Nephron progenitor cell (in vitro differentiated cells): ENCODE measurements at places on chromosomes 7 and 10.

GRCh38 chr7:119982884-119983283 lies 290.1 kb upstream of the KCND2 start:
- no peak overlapping the region for H3K27ac ChIP-seq
- no peak for DNase-seq
- peaks cover 7% of the 10 kb centered on the region for H3K27me3 ChIP-seq
- H3K36me3 ChIP-seq: no peaks in the 10 kb centered on the region
- H3K4me3 ChIP-seq: no peak overlapping the region

GRCh38 chr10:119101366-119102098 lies 2.4 kb upstream of the DENND10 start:
- peaks cover 11% of the 10 kb centered on the region for H3K27me3 ChIP-seq
- no peaks in the 10 kb centered on the region for H3K36me3 ChIP-seq
- no peak overlapping the region for H3K27ac ChIP-seq
- H3K4me1 ChIP-seq: peaks cover 32% of the 10 kb centered on the region
- H3K4me3 ChIP-seq: no peak overlapping the region

DNA sequence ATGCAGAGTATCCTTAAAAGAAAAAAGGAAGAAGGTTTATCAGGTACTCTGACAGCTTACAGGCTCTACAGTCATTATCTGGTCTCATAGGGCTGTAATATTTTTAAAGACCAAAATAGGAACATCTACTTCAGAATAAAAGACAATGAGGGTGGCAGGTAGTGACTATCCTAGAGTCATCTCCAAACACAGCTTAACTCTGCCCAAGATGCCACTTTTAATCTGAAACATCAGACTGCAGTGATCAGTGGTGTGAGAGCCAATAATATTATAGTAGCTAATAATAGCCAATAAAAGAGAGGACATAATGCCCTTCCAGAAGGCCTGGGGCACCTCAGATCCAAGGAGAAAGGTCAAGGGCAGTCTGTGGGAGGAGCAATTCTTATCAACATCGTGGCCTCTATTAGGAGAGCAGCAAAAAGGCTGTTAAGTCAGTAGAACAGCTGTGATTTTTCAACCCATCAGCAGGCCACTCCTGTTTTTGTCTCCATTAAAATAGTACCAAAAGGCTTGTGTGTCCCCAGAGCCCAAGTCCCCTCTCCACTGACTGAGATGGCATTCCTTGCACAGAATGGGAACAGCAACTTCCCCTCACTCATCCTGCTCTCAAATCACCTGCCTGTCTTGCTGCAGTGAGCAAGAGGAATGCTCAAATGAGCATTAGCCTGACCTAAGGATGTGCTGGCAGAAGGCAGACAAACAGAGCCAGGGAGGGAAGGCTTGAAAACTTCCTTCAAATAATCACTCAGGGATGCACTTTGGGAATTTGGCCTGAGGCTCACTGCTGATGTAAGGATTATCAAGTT lies 20.7 kb upstream of the SPOCK2 start:
- peak overlapping the region; percentile 53 for H3K27ac ChIP-seq
- H3K36me3 ChIP-seq: peaks cover 19% of the 10 kb centered on the region
- H3K4me3 ChIP-seq: no peak overlapping the region
- peaks cover 20% of the 10 kb centered on the region for H3K4me1 ChIP-seq
- no peaks in the 10 kb centered on the region for H3K27me3 ChIP-seq
- peak; percentile 19 for DNase-seq

- peaks cover 28% of the 10 kb centered on the region for H3K4me1 ChIP-seq
- H3K4me3 ChIP-seq: peak overlapping the region; percentile 66
- DNase-seq: peak; percentile 39
- H3K36me3 ChIP-seq: peaks cover 12% of the 10 kb centered on the region
Observed at GRCh38 chr10:97726636-97727178, 10.2 kb upstream of the ZFYVE27 start.

DNA sequence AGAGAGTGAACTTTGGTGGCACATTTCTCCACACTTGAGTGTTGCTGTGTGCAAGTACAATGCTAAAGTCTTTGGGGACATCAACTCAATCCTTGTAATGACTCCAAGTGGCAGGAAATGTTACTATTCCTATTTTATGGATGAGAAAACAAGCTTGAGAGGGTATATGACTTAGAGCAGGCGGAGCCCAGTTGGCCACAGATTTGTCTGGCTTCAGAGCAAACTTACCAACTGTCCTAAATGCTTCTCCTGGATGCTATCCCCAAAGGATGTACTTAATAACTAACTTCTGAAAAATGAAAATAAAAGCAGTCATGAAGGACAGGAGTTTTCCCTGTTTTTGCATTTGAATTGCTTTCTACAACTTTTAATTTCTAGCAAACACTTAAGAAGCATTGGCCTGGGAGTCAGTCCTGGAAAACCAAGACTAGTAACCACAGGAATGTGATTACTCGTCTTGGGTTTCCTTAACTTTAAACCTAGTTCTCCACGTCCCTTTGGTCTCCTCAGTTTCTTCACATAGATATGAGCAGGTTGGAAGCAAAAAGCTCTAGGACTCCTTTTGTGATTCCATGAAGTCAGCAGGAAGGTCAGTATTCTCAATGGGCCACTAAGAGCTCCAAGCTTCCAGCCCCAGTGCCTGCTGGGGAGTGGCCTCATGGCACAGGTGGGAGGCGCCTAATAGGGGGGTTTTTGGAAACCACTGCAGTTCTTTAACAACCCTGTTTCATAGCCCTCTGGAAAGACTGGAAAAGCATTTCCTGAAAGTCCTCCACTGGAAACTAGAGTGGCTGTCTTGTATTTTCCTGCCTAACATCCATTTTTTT lies 140.8 kb downstream of the GLCCI1 start:
- no peak overlapping the region for H3K27ac ChIP-seq
- H3K27me3 ChIP-seq: peaks cover 6% of the 10 kb centered on the region
- no peak for DNase-seq
- no peak overlapping the region for H3K4me3 ChIP-seq

GRCh38 chr7:157707983-157708918 lies 371.4 kb downstream of the DNAJB6 start:
- no peak overlapping the region for H3K27ac ChIP-seq
- H3K4me1 ChIP-seq: peaks cover 4% of the 10 kb centered on the region
- H3K4me3 ChIP-seq: no peak overlapping the region
- no peak for DNase-seq
- H3K27me3 ChIP-seq: peaks cover 55% of the 10 kb centered on the region
- H3K36me3 ChIP-seq: no peaks in the 10 kb centered on the region

GRCh38 chr7:42926204-42926603 lies 5.8 kb downstream of the PSMA2 start:
- DNase-seq: no peak
- no peaks in the 10 kb centered on the region for H3K27me3 ChIP-seq

DNA sequence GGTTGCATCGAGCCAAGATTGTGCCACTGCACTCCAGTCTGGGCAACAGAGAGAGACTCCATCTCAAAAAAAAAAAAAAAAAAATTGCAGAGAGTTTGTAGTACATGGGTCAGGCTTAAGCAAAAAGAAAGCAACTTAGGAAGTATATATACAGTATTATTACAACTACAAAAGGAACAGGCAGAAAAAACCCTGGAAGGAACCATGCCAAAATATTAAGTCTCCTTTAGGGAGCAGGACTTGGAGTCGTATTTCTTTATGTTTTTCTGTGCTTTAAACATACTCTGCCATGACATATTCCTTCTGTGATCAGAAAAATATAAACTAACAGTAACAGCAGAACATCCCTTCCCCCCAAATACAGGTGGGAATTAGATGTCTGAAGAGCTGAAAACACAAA lies 144.4 kb downstream of the CUX1 start:
- H3K4me1 ChIP-seq: peaks cover 43% of the 10 kb centered on the region
- no peak overlapping the region for H3K4me3 ChIP-seq
- no peak for DNase-seq
- peaks cover 11% of the 10 kb centered on the region for H3K36me3 ChIP-seq
- peaks cover 3% of the 10 kb centered on the region for H3K27me3 ChIP-seq

DNA sequence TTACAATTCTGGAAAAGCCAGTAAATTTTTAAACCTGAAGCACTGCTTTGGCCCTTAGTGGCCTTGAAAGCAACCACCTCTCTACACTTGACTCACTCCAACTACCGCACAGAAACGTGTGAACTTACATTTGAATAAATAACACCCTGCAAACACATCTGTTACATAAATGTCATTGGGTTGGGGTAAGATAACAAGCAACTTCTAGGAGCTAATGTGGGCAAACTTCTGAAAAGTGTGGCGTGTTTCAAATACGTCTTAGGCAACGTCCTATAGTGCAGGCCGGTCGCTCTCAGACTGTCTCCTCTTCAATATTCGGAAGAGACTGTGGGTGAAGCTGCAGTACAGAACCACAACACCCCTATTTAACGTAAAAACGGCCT lies 474 bp downstream of the ORC5 start:
- H3K4me1 ChIP-seq: peaks cover 27% of the 10 kb centered on the region
- peak overlapping the region; percentile 96 for H3K4me3 ChIP-seq
- H3K27ac ChIP-seq: peak overlapping the region; percentile 93
- H3K27me3 ChIP-seq: peaks cover 7% of the 10 kb centered on the region
- no peak for DNase-seq
- peaks cover 31% of the 10 kb centered on the region for H3K36me3 ChIP-seq

DNA sequence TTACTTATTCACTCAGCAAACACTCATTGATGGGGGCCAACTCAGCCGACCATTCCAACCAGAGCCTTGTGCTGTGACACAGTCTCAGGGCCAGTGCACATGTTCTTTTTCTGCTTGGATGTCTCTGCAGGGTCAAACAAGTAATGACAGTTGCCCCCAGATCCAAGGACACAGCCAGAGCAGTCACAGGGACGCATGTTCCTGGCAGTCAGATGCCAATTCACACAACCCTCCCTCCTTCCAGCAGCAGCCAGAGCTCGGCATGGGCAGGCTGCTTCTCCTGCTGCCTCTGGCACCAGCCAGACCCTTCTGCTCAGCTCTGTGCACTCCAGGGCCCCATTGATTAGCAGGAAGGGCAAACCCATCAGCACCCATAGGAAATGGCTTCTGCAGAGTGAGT lies 20.3 kb downstream of the DRGX start:
- no peaks in the 10 kb centered on the region for H3K4me1 ChIP-seq
- no peak overlapping the region for H3K27ac ChIP-seq
- H3K36me3 ChIP-seq: no peaks in the 10 kb centered on the region
- peaks cover 48% of the 10 kb centered on the region for H3K27me3 ChIP-seq

DNA sequence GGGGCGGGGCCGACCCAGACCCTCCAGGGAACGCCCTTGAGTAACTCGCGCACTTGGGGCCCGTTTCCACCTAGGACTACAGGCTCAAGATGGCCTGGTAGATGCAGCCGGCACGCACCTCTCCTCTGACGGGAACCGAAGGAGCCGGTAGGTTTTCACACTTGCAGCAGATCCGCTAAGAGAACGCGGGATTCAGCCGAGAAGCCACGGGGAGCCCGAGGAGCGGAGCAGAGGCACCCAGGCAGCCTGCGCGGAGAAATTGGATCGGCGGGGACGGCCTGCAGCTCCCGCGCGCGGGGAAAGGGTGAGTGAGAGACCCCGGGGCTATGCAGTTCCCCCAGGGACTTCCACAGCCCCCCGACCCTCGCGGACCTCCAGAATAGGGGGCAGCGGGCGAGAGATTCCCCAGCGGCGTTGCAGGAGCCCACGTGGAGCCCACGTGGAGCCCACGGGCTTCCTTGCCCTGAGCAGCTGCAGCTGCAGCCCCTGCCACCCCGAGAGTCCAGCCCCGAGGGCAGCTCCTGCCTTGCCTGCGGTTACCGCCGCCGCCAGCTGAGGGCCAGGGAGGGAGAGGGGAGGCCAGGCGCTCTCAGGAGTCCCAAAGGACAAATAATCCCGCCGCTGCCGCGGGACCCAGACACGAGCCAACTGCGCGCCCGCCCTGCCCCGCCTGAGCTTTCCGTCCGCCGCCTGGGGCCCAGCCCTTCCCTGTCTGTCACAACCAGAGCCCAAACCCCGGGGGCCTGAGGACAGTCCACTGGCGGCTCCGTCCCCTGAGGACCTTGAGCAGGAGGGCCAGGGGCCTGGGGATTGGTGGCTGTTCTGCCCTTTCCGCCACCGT lies 13.1 kb downstream of the IFT22 start:
- peaks cover 12% of the 10 kb centered on the region for H3K4me1 ChIP-seq
- H3K36me3 ChIP-seq: peaks cover 49% of the 10 kb centered on the region
- peak; percentile 77 for DNase-seq
- peaks cover 28% of the 10 kb centered on the region for H3K27me3 ChIP-seq
- peak overlapping the region; percentile 97 for H3K4me3 ChIP-seq
- peak overlapping the region; percentile 87 for H3K27ac ChIP-seq

DNA sequence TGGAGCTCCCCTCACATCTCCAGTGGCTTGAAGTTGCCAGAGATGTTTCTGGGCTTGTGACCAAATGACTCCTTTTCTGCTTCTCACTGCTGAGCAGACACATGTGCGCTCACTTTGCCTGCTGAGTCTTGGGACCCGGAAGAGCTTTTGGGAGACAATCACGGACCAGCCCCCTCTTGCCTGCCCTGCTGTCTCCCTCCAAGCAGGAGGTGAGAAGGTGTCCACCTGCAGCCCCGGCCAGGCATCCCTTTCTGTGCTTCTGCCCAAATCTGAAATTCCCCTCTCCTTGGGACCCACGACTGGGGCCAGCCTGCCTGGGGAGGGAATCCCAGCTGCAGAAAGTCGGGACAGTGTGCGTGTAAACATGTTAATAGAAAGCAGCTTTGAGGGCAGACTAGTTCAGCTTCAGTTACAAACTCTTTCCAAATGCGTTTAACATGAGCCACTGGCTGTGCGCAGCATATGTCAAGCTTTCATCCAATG lies 31.7 kb downstream of the HTRA1 start:
- no peak for DNase-seq
- H3K27ac ChIP-seq: peak overlapping the region; percentile 48
- H3K4me1 ChIP-seq: peaks cover 59% of the 10 kb centered on the region
- peaks cover 21% of the 10 kb centered on the region for H3K27me3 ChIP-seq
- H3K36me3 ChIP-seq: no peaks in the 10 kb centered on the region
- no peak overlapping the region for H3K4me3 ChIP-seq

DNA sequence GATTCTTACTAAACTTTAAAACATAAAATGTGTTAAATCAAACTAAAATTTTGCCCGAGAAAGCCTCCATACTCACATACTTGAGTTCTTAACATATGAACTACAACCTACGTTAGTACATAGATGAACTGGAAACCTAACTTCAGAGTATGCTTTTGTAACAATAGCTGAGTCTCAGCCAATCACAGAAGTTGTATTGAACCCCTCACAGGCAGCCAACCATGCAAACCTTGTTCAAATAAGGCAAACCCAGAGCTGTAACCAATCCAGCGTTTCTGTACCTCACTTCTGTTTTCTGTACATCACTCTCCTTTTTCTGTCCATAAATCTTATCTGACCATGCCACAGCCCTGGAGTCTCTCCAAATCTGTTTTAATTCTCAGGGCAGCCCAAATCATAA lies 157.3 kb upstream of the COL1A2 start:
- no peak overlapping the region for H3K4me3 ChIP-seq
- H3K36me3 ChIP-seq: no peaks in the 10 kb centered on the region
- no peak for DNase-seq
- H3K4me1 ChIP-seq: peaks cover 17% of the 10 kb centered on the region
- peaks cover 100% of the 10 kb centered on the region for H3K27me3 ChIP-seq

- H3K36me3 ChIP-seq: no peaks in the 10 kb centered on the region
- H3K27me3 ChIP-seq: peaks cover 11% of the 10 kb centered on the region
- DNase-seq: no peak
- peaks cover 13% of the 10 kb centered on the region for H3K4me1 ChIP-seq
Observed at GRCh38 chr10:1539216-1539615, 198.1 kb downstream of the ADARB2 start.

GRCh38 chr7:112484671-112485167 lies 3.9 kb downstream of the LSMEM1 start:
- H3K27ac ChIP-seq: no peak overlapping the region
- H3K4me1 ChIP-seq: peaks cover 3% of the 10 kb centered on the region
- no peaks in the 10 kb centered on the region for H3K27me3 ChIP-seq
